ENCODE measurements at places on chromosomes 13 and 19.

DNA sequence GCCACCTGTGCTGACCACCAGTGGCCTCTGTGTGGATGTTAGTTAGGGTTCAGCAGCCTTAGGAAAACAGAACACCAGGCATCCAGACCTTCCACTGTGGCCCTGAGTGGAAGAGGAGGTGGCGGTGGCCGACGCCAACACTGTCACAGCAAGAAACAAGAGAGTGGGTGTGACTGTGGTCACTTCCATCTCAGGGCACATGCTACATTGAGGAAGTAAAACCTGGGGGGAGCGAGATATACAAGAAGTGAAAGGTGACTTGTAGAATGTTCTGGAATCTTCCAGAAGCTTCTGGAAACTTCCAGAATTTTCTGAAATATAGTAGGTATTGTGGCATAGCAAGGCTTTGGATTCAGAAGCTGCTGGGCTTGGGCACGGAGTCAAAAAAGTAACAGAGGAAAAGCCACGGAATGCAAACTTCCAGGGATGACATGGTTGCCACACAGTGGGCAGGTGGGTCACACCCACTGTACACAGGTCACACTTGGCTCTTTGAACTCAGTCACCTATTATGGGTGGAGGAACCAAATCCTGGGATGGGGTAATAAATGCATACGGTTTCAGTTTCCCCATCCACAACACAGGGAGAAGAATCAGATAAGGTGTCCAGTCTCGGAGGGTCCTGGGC lies 24.3 kb downstream of the GNG7 start:
- no peak for DNase-seq

- no peak for DNase-seq
Observed at GRCh38 chr19:4592445-4592844, 33.0 kb upstream of the SEMA6B start.

- DNase-seq, result peak; percentile 60
Observed at GRCh38 chr19:40613690-40614621, 12.8 kb downstream of the LTBP4 start.

- DNase-seq, result no peak
Observed at GRCh38 chr19:51311351-51312257, at the start of gene IGLON5. Gene IGLON5, plus strand, starts transcription at chr19:51311644. Its CDS starts 204 bp downstream, at chr19:51311848.

DNA sequence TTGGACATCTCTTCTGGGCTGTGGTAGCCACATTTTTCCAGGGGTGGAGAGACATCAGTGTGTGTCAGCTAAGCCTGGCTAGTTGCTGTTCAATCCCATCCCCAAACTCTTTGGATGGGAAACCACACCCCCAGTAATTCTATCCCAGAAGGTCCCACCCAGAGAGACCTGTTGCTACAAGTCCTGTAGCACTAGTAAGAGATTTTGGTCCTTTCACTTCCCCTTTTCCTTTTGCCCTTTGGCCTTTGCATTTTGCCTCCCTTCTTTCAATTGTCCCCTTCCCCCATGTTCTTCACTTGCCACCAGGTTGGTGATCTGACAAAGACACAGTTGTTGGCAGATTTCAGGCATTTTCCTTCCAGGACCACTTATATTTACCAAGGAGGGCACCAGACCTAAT lies 3.8 kb downstream of the CBY2 start:
- no peak for DNase-seq

DNA sequence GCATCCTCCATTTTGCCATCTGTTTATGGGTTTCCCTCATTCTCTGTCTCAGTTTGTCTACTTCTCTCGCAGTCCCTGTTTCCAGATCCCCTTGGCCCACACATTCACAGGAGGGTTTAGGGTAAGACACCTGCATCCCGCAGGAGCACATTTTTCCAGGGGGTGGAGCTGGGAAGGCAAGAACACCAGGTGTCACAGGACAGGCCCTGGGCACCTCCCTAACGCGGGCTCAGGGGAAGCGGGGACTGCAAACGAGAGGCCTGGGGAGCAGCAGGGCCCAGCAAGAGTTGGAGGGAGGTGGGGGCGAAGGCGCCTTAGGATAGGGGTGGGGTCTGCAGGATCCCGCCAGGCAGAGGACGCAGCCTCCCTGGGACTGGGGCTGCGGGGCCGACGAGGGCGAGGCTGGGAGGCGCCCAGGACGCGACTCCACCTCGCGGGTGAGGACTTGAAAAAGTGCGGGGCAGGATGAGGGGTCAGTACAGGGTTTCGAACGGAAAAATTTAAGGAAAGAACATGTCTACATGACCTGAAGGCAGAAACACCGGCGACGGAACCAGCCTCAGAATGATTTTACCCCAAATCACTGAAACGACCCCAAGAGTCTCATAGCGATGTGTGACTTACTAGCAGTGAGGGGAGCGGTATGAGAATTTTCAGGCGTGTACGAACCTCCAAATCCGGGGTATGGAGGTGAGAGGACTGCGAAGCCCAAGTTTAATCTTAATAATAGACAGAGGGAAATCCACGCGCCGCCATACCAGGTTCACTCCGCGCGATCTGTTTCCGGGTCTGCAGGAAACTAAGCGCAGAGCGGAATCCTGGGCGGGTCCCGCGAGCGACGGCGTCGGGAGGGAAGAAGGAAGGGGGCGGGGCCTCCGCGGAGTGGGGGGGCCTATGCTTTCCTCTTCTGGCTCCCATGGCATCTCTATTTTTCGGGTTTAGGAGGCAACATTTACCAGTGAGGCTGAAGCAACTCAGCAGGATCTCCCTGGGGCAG lies 7.1 kb upstream of the ERVV-2 start:
- DNase-seq, result no peak

DNA sequence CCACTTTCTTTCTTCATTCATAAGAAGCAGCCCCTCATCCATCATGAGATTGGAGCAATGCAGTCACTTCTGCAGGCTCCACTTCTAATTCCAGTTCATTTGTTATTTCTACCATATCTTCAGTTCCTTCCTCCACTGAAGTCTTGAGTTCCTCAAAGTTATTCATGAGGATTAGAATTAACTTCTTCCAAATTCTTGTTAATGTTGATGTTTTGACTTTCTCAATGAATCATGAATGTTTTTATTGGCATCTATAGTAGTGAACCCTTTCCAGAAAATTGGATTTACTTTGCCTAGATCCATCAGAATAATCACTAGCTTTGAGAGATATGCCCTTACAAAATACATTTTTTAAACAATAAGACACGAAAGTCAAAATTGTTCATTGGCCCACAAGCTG lies 2567.7 kb upstream of the PCDH20 start:
- no peak for DNase-seq

DNA sequence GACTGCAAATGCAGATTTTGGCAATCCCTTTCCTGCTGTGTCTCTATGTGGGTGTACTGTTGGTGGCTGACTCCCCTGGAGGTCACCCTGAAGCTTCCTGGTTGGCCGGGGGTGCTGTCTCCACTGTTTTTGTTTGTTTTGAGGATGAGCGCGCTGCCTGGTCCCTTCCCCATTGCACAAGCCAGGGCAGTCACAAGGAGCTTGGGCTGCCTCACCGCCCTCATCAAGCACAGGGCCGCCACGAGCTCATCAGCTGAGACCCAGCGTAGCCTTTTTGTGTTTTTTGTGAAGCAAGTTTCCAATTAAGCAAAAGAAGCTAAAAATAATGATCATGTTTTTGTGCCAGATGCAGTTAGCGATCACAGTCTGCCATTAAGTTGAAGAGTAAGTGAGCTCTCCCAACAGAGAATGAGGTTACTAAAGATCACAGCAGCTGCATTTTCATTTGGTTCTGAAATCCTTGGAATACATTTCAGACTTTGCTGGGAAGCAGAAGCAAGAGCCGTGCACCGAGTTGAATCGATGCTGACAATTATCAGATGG lies 57.8 kb downstream of the GGACT start:
- DNase-seq, result no peak

DNA sequence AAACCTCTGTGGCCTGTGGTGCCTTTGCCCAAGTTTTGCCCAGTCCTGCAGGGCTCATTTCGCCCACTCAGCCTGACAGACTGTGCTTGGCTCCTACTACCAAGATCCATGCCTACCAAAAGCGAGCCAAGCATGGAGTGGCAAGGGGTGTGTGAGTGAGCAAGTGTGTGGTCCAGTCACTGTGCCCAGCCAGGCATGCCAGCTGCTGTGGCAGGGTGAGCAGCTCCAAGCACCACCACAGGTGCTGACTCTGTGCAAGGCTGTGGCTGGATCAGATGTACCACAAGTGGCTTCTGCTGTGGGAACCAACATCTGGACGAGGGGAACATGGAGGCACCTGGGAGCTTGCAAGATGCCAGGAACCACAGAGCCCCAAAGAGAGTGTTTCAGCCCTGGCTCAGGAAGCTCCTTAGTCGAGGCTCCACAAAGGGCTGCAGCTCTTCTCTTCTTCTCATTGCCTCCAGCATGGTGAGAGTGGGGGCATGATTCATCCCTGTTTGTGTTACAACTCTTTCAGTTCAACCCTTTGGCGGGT lies 1564.2 kb upstream of the MIR17HG start:
- no peak for DNase-seq

GRCh38 chr13:41916173-41916954 lies 44.5 kb downstream of the VWA8 start:
- DNase-seq, result no peak

- no peak for DNase-seq
Observed at GRCh38 chr13:113816254-113816929, 47.5 kb downstream of the GAS6 start.

DNA sequence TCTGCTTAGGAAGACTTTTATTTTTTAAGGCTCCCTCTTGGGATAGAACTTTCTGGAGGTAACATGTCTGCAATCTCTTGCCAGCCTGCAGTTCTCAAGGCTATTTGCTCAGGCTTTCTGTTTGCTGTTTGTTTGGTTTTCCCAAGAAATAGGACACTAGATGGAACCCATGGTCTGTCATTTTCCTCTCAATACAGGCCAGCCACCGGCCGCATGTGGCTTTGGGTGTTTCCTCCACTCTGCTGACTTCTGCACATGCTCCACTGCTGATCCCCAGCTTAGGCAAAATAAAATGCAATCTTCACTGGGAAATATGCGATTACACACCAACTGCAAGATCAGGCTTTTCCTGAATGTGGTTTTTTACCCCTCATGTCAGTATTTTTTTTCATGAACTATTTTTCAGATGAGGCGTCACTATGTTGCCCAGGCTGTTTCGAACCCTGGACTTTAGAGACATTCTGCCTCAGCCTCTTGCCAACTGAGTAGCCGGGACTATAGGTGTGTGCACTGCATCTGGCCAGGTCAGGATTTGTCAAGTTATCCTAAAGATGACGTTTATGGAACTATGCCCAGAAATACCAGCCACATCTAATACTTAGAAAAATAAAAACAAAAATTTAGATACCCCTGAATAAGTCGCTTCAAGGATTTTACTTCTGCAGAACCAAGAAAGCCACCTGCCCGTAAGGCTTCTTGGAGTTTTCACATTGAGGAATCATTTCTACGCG lies 94.3 kb upstream of the PABPC3 start:
- DNase-seq, result no peak

DNA sequence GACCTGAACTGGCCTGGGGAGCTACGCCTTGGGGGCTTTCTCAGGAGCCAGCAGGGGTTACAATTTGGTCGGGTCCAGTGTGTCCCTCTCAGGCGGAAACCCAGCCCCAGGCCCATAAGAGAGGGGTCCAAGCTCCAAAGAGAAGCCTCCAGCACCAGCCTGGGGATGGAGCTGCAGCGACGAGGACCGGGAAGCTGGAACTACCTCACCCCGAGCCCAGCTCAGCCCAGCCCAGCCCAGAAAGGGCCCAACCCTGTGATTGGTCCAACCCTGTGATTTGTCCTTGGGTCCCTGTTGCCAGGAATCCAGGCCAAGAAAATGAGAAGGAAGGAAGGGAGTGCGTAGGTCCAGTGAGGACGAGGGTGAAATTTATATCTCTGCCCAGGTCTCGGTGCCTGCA lies 24.1 kb downstream of the CLEC4M start:
- no peak for DNase-seq

GRCh38 chr13:96900986-96901385 lies 93.3 kb downstream of the OXGR1 start:
- DNase-seq, result no peak

DNA sequence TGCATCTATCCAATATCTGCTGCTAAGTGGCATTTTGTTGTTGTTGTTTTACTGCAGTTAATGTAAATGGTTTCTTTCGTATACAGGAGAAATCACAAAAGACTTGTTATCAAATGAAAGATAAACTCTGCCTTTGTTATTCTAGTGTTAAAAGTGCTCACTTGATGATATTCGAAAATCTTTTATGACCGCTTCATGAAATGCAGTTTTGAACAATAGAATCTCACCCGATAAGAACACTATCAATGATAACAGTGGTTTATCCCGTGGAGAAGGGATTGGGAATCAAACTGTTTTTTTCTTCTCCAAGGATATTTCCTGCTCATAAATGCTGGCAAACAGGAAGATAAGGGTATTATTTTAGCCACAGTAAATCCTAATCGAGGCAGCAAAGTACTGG lies 1366.3 kb downstream of the OLFM4 start:
- no peak for DNase-seq

DNA sequence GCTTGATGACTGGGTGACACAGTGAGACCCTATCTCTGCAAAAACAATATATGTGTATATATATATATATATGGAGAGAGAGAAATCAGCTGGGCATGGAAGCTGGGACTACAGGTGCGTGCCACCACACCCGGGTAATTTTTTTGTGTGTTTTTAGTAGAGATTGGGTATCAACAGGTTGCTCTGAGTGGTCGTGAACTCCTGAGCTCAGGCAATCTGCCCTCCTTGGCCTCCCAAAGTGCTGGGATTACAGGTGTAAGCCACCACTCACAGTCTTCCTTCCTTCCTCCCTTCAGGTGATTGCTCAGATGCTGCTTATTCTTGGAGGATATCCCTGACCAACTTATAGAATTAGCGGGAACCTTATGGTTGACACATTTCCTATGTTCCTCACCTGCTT lies 41.9 kb downstream of the ERICH4 start:
- DNase-seq, result no peak

GRCh38 chr19:38229585-38230073 lies 5.6 kb upstream of the DPF1 start:
- no peak for DNase-seq

GRCh38 chr13:24168979-24169378 lies 8.5 kb downstream of the SPATA13 start:
- no peak for DNase-seq
